WTC11 (cell line): ENCODE measurements at places on chromosomes 12 and 14.

DNA sequence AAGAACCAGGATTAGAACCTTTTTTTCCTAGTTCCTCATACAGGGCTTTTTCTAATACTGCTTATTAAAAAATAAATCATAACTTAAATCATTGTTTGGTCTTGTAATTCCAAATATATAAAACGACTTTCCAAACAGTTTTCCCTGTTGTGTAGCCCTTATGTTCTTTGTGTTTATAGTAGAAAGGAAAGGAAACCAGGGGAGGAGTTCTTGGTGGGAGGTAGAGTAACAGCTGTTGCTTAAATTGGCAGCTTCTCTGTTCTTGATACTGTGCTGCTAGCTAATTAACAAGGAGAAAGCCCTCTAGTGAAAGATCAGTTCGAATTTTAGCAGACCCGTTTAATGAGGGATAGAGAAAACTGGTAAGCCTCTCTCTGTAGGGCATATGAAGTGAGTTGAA, 15.0 kb downstream of the SRP54 start:
- no peak overlapping the region for H3K4me3 ChIP-seq
- H3K4me1 ChIP-seq, result no peaks in the 10 kb centered on the region
- no peak for DNase-seq
- no peaks in the 10 kb centered on the region for H3K27me3 ChIP-seq

DNA sequence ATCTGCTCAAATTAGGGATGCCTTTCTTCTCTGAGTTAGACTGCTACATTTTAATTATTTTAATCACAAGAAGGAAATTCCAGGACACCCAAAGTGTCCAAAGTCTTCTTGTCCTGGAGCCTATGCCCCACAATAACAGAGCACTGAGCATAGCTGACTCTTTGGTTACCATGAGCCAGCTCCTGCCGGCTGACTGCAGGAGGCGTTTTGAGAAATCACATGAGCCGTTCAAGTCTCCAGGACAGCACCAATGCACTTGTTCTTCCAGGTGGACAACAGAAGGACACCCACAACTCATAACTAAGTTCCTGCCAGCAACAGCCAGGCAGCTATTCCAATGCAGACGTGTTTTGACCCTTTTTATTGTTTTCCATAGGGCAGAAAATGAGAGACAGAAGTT, 46.0 kb upstream of the SRSF5 start:
- no peak overlapping the region for H3K27ac ChIP-seq
- H3K27me3 ChIP-seq, result peaks cover 9% of the 10 kb centered on the region
- peaks cover 22% of the 10 kb centered on the region for H3K4me1 ChIP-seq
- no peak for DNase-seq
- H3K36me3 ChIP-seq, result no peaks in the 10 kb centered on the region
- no peak overlapping the region for H3K4me3 ChIP-seq

- peak overlapping the region; percentile 88 for H3K4me3 ChIP-seq
- peak overlapping the region; percentile 99 for H3K27ac ChIP-seq
- peaks cover 78% of the 10 kb centered on the region for H3K4me1 ChIP-seq
- H3K27me3 ChIP-seq, result peaks cover 5% of the 10 kb centered on the region
- DNase-seq, result peak; percentile 12
Measured at GRCh38 chr12:29148596-29148910, 525 bp upstream of the FAR2 start.

- no peak for DNase-seq
- no peak overlapping the region for H3K4me3 ChIP-seq
- peaks cover 10% of the 10 kb centered on the region for H3K36me3 ChIP-seq
- H3K4me1 ChIP-seq, result 0 out of 2 replicates have a peak, but pooled peaks cover 2% of the 10 kb centered on the region
- H3K27me3 ChIP-seq, result no peaks in the 10 kb centered on the region
Measured at GRCh38 chr12:40331886-40332285, 107.1 kb downstream of the LRRK2 start.

GRCh38 chr14:78088916-78089315, 81.3 kb upstream of the NRXN3 start:
- H3K4me3 ChIP-seq, result no peak overlapping the region
- H3K36me3 ChIP-seq, result no peaks in the 10 kb centered on the region
- no peaks in the 10 kb centered on the region; the same call in 1 of the 2 replicates for H3K27me3 ChIP-seq
- DNase-seq, result peak; percentile 18

- no peaks in the 10 kb centered on the region for H3K27me3 ChIP-seq
- H3K27ac ChIP-seq, result peak overlapping the region; percentile 3; the same call in 1 of the 2 replicates
- no peaks in the 10 kb centered on the region for H3K36me3 ChIP-seq
- peaks cover 42% of the 10 kb centered on the region for H3K4me1 ChIP-seq
- H3K4me3 ChIP-seq, result no peak overlapping the region
Measured at GRCh38 chr12:27555925-27556778, 32.1 kb downstream of the PPFIBP1 start.

GRCh38 chr12:101407049-101407435, 530 bp downstream of the ARL1 start:
- H3K36me3 ChIP-seq, result peaks cover 4% of the 10 kb centered on the region
- peaks cover 7% of the 10 kb centered on the region for H3K4me1 ChIP-seq
- peak overlapping the region; percentile 98 for H3K4me3 ChIP-seq
- H3K27ac ChIP-seq, result peak overlapping the region; percentile 95
- no peak for DNase-seq

DNA sequence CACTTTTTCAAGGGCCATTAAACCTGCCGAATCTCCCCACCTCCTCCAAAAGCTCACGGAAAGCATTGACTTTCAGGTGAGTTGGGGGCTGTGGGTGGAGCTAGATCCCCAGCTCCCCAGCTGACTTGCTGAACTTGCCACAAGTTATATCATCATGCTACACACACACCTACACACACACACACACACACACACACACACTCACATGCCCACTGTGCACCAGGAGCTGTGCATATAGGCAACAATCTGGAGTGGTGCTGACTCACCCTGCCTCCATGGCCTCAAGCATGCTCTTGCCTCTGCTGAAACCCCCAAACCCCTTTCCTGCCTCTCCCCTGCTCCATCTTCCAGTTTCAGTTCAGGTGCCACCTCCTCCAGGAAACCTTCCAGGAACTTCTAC, 26.1 kb downstream of the SERPINA3 start:
- no peaks in the 10 kb centered on the region for H3K36me3 ChIP-seq
- no peak overlapping the region for H3K27ac ChIP-seq
- DNase-seq, result no peak
- no peaks in the 10 kb centered on the region; the same call in none of the 2 replicates for H3K27me3 ChIP-seq

DNA sequence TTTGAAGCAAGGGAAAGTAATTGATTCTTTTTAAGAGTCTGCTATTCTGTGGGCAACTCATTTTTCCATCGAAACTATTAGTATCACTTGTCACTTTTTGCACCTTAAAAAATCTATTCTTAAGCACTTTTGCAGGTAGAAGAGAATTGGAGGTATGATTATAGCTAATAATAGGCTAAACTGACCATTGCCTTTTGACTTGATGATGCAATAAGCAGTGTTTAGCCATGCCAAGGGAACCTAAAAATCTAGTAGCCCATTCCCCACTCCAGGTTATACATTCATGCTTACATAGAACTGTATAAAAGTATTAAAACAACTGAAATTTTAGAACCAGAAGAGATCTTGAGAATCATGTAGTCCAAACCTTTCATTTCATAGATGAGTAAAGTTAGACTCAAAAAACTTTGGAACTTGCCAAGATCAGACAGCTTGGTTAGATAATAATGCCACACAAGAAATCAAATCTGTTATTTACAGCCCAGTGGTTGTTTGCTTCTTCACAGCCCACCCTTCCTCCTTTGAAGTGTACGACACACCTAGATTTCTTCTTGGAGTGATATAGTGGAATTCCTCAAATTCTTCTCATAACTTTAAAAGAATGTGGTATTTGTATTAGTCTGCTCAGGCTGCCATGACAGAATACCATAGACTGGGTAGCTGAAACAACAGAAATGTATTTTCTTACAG, 21.7 kb upstream of the GARIN2 start:
- H3K27ac ChIP-seq, result no peak overlapping the region
- H3K4me3 ChIP-seq, result no peak overlapping the region
- DNase-seq, result no peak

GRCh38 chr14:58145936-58146335, 6.1 kb downstream of the ARMH4 start:
- H3K4me1 ChIP-seq, result peaks cover 24% of the 10 kb centered on the region
- H3K27me3 ChIP-seq, result peaks cover 15% of the 10 kb centered on the region
- H3K4me3 ChIP-seq, result no peak overlapping the region
- no peak overlapping the region for H3K27ac ChIP-seq
- no peak for DNase-seq

DNA sequence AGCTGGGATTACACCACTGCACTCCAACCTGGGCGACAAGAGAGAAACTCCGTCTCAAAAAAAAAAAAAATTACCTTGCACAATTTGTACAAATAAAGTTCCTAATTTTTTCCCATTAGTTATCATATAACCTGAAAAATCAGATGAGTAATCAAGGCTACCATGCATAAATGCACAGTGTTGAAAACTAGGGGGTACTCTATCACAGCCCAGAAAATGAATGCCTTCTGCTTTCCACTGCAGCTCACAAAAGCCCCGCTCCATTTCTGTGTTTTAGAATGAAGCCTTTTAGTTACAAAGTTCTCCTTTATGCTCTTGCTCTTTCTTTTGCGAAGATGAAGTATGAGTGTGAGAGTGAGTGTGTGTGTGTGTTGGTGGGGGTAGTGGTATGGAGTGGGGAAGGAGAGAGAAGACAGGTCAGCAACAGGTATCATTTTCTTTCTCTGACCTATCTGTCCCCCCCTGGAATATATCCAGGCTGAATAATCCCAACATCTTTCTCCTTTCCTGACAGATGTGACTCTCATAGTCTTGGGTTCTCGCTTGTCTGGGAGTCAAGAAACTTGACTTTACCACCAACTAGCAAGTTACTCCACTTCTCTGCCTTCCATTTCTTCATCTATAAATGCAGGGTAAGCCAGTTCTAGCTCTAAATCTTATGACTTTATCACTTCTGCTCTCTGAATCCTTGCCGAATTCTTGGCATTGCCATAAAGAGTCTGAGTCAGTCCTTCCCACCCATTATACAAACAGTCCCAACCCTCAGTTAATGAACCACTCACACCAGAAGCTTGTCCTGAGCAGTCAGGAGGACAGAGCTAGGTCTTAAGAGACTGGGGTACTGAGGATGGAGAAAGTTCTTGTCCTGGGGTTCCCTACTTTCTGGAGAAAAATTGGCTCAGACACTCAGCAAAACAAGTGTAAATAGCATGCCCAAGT, 16.1 kb downstream of the BIN2 start:
- H3K27ac ChIP-seq, result 0 out of 2 replicates have a peak overlapping the region, but pooled peaks have one; percentile 21
- no peak overlapping the region for H3K4me3 ChIP-seq
- no peaks in the 10 kb centered on the region for H3K27me3 ChIP-seq
- DNase-seq, result no peak

GRCh38 chr14:26996246-26996645, 398.4 kb upstream of the NOVA1 start:
- no peaks in the 10 kb centered on the region for H3K36me3 ChIP-seq
- no peaks in the 10 kb centered on the region for H3K4me1 ChIP-seq
- H3K27me3 ChIP-seq, result no peaks in the 10 kb centered on the region

DNA sequence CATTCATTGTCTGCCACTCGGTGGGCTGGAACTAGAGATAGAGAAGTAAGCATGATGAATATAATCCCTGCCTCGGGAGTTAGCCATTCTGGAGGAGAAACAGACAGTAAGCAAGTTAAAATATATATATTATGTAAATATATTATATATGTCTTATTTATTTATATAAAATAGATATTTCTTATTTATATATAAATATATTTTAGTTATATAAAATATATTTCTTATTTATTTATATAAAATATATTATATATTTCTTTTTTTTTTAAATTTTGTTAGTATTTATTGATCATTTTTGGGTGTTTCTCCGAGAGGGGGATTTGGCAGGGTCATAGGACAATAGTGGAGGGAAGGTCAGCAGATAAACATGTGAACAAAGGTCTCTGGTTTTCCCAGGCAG, 78.1 kb upstream of the TBX5 start:
- H3K27me3 ChIP-seq, result peaks cover 74% of the 10 kb centered on the region
- H3K27ac ChIP-seq, result no peak overlapping the region
- H3K36me3 ChIP-seq, result peaks cover 3% of the 10 kb centered on the region; the same call in 1 of the 2 replicates
- H3K4me3 ChIP-seq, result no peak overlapping the region
- DNase-seq, result no peak

DNA sequence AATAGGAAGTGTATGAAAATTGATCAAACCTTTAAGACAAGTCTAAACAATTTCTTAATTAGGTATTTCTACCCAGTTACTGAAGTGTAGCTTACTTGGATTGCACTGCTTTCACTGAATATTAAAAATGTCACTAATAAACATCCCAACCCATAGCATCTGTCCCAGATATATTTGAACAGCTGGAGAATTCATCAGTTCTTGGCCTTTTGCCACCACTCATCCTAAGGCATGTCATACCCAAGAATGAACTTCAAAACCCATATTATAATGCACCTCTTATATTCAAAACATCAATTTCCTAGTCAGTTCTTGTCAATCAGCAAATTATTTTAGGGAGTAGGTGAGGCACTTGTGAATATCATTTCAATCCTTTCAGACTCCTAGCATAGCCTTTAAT, 392.3 kb downstream of the PAWR start:
- no peaks in the 10 kb centered on the region for H3K27me3 ChIP-seq
- H3K27ac ChIP-seq, result no peak overlapping the region; the same call in 1 of the 2 replicates
- peaks cover 24% of the 10 kb centered on the region for H3K36me3 ChIP-seq
- H3K4me3 ChIP-seq, result no peak overlapping the region
- no peak for DNase-seq
- H3K4me1 ChIP-seq, result peaks cover 14% of the 10 kb centered on the region

DNA sequence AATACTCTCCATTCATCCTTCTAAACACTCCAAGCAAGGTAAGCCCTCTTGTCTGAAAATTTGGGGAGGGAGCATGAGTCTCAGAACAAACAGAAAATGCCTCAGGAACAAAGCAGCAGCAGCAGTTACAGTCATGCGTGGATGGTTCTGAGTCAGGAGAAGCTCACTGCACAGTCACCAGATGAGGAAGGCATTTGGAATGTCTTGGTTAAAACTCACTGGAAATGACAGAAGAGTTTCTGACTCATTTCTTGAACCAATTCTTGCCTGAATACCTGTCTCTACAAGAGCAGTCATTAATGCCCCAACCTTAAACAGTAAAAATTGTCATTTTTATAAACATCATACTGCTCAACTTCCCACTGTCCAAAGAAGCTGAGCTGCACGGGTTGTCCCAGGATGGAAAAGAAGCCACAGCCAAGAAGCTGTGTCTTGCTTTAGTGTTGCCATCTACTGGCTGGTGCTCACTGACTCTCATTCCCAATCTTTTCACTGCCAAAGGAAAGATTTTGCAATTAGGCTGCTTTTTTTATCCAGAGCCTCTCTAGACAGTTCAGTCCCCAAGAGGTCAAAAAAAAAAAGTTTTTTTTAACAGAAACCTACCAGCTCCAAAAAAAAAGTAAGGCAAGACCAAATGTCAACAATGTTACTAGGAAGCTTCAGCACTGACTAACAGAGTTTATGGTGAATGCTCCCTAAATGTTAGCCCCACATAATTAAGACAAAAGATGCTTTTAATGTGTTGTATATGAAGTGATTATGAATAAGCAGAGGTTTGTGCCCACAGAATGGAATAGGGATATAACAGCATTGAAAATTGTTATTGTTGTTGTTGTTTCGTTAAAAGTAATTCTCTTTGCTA, 40.4 kb downstream of the KICS2 start:
- H3K4me3 ChIP-seq, result no peak overlapping the region
- H3K36me3 ChIP-seq, result no peaks in the 10 kb centered on the region
- no peaks in the 10 kb centered on the region for H3K4me1 ChIP-seq
- peak; percentile 16 for DNase-seq
- no peaks in the 10 kb centered on the region; the same call in 1 of the 2 replicates for H3K27me3 ChIP-seq

GRCh38 chr12:121344506-121344905, 7.7 kb downstream of the ANAPC5 start:
- H3K4me1 ChIP-seq, result no peaks in the 10 kb centered on the region
- no peak overlapping the region; the same call in 1 of the 2 replicates for H3K27ac ChIP-seq
- no peak for DNase-seq
- H3K27me3 ChIP-seq, result no peaks in the 10 kb centered on the region
